ENCODE measurements at places on chromosomes 1 and 21.
A peak's percentile ranks its signal among the peaks of the same experiment; 100 is the strongest.

GRCh38 chr1:14442669-14443068 lies 155.8 kb upstream of the KAZN start:
- DNase-seq = no peak

DNA sequence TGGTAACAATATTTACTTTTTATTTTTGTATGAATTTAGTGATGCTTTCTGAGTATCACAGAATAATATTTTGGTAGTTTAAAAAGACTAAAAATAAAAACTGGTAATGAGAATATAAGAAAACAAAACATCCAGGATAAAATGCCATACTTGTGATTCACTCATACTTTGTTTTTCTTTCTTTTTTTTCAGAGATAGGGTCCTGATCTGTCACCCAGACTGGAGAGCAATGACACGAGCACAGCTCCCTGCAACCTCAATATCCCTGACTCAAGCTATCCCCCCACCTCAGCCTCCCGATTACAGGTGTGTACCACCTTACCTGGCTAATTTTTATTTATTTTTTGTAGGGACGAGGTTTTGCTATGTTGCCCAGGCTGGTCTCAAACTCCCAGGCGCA lies 64.2 kb upstream of the ADAM30 start:
- DNase-seq = no peak

DNA sequence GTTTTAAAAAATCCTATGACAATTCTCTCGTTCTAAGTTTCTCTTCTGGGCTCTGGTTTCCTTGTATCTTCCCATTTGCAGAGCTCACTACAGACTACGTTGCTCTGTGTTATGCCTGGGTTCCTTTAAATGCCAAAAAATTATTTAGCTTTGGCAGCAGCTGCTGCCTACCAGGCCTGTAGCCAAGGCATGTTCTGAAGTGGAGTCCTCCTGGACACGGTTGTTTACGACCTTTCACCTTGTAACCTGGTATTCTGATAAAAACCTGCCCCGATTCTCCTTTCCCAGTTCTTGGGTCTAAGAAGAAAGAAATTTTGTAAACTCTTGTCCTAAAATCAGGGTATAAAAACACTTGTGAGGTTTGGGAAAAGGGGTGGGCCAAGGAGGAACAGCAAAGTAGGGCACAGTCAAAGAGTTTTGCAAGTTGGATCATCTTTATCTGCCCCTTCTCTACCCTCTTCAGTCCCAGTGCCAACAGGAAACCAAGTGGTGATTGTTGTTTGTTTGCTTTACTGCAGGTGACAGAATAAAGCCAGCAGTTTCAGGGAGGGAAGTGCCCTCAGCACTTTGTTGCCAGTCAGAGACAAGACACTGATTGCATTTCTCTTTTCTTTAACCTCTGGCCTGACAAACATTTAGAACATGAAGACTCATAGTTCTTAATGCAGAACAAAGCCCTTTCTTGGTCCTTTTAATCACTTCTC lies 3.1 kb upstream of the TXNIP start:
- peak; percentile 73 for DNase-seq

DNA sequence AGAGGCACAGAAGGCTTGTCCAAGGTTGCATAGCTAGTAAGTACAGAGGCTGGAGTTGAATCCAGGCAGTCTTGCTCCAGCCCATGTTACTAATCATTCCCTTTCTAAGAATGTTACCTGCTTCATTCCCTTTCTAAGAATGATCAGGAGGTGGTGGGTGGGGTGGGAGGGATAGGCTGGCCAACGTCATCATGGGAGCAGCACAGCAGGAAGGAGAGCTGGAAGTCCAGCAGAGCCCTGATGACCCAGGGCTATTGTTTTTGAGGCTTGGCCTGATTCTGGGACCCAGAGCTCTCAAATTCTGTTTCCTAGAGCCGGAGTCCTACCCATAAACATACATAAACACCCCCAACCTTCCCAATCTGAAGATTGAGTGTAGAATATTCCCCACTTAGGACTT lies 11.8 kb upstream of the CSF1 start:
- no peak for DNase-seq

DNA sequence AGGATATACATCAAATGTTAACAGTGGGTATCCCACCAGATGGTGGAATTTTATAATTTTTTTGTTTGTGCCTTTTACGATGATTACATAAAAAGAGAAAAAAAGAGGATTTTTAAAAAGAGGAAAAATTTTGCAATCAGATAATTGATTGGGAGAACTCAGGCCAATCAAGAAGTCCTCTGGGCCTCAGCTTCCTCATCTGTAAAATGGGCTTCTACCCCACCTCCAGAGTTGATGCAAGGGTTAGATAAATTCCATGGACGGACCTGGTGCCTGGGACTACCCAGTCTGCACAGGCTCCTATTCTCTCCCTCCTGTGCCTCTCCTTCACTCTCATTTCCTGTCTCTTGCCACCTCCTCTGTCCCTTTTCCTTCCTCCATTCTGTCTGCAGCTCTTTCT lies 88.9 kb downstream of the TRABD2B start:
- no peak for DNase-seq

Data from activated CD4-positive, alpha-beta T cell treated with anti-CD3 and anti-CD28 coated beads, Interleukin-2, amount 10 ng/mL, durations not matched to agents 24 days and 14 days (primary cell).